ENCODE measurements at places on chromosomes 3 and 15.

GRCh38 chr15:89972085-89972484 is 29.0 kb upstream of the ZNF710 start:
- no peak for DNase-seq

- DNase-seq: no peak
These were observed 47.5 kb downstream of the CORO2B start for GRCh38 chr15:68626283-68626682.

DNA sequence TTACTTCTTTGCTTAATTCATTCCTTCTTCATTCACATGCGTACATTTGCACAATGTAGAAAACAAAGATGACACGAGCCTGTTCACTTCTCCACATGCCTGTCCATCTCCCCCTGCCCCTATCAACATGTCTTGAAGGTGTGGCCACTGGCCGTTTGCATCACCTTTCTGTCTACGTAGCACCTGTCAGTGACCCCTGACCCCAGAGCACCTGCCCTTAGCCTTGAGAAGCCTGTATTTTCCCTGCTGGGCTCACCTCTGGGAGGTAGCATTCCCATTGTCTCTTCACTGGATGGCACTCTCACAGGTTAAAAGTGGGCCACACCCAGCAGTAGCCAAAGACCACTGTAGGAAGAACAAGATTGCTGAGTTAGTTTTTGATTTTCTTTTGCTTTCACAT is 234.1 kb downstream of the THSD4 start:
- DNase-seq: no peak

- DNase-seq: no peak
These were observed 97.7 kb downstream of the CNTN6 start for GRCh38 chr3:1190569-1190968.

DNA sequence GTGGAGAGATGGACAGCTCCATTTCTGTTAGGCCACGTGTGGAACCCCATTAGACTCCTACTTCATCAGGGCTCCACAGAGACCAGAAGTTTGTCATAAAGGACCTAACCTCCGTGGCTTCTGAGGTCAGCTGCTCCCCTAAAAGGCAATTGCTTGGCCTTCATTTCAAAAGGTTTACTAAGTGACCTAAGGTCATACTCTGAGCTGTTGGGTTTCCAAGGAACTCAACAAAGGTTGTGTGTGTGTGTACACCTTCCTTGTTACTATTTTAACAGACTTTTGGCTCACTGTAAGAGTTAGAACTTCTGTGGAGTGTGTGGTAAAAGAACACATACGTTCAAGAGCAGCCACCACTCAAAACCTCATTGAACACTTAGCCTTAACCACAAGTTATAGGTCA is 73.9 kb downstream of the SEC22A start:
- no peak for DNase-seq

GRCh38 chr15:68325726-68326125 is 48.2 kb downstream of the FEM1B start:
- DNase-seq: no peak

DNA sequence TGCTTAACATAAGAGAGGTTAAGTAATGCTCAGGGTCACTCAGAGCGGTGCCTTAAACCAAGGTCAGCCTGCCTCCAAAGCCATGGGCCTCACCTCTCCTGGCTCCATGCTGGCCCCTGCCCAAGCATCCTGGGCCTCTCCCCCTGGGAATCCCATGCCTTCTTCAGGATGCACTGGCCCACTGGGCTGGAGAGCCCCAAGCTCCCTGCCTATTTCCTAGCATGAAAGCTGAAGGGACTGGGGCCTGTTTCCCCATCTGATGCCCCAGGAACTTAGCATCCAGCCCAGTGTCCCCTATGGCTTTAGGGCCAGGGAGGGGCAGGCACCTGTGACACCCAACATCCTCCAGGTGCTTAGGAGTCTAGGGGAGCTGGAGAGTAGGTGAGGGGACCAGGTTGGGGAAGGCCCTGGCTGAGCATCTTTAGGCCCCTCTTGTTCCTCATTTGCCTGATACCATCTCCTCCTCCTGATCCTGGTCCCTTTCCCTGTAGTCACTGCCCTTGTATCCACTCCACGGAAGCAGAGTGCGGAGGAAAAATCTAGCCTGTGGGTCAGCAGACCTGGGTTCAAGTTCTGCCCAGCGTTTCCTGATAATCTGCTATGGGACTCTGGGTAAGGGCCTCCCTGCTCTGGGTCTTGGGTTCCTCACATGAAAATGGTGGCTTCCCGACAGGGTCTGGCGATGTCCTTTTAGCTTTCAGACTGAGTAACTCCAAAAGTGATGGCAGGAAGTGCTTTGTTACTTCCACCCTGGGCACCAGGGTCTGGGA is 28.6 kb downstream of the EHD4 start:
- no peak for DNase-seq

DNA sequence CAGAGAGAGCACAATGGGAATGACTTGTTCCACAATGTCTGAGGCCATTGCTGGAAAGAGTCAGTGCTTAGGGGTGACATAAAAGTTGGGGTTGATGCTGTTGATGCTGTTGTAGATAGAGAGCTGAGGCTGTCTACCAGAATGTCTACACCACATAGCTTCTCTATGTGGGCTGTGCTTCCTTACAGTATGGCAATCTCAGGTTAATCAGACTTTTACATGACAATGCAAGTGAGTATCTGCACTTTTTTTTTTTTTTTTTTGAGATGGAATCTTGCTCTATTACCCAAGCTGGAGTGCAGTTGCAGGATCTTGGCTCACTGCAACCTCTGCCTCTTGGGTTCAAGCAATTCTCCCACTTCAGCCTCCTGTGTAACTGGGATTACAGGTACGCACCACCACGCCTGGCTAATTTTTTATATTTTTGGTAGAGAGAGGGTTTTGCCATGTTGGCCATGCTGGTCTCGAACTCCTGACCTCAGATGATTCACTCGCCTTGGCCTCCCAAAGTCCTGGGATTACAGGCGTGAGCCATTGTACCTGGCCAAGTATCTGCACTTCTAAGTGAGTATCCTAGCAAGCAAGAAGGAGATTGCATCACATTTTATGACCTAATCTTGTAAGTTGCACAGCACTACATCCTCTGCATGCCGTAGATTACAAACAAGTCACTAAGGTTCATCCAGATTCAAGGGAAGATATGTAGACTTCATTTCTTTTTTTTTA is 28.7 kb downstream of the DLEC1 start:
- no peak for DNase-seq

DNA sequence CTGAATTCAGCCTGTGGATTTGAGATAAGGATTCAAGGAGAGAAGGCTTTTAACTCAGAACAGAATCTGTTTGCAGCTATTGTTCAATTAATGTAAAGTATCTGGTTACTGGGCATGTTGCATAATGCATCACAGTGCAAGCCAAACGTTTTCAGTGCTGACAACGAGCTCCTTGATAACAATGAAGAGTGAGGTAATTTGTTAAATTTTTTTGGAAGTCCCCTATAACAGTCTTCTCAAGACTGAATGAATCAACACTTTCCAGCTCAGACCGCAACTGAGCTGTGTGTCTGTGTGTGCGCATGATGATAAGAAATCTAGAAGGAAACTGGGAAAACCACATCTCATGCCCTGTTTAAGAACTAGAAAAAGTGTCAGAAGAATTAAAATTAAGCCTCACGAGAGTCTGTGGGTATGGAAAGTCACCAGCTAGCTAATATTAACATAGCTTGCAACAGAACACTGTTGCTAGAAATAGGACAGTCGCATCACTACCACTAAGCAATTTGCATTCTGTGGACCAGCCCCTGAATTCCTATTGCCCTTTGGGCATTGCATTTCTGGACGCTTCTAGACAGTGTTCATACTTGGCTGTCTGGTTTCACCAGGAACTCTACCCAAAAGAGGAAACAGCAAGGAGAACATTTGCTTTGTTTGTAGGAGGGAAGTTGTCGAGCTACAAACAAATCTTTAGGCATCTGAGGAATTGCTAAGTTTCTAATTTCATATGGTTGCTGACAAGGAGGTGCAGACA is 43.7 kb upstream of the ATP2C1 start:
- DNase-seq: no peak

GRCh38 chr3:142285083-142285517 is 59.7 kb upstream of the GK5 start:
- no peak for DNase-seq

DNA sequence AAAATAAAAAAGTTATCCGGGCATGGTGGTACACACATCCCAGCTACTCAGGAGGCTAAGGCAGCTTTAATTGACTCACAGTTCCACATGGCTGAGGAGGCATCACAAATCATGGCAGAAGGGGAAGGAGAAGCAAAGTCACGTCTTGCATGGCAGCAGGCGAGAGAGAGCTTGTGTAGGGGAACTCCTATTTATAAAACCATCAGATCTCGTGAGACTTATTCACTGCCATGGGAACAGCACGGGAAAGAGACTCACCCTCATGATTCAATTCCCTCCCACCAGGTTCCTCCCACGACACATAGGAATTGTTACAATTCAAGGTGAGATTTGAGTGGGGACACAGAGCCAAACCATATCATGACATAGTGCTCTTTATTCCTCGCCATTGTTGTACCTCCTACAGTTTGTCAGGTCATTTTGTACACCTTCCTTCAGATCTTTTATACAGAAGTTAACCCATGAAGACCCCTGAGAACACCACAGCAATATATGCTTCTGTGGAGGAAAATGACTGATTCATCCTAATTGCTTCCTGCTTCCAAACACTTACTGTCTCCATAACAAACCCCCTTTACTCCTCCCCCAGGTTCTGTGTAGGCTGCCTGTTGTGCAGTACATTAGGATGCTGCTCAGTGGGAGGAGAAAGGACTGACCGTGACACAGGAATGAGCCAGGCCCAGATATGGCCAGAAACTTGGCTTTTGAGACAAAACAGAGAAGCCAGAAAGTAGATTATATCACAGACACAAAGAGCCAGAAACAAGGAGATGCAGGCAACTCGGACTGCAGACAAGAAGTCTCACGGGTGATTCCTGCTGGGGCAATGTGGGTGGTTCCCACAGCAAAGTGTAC is 67.9 kb upstream of the HEG1 start:
- no peak for DNase-seq

DNA sequence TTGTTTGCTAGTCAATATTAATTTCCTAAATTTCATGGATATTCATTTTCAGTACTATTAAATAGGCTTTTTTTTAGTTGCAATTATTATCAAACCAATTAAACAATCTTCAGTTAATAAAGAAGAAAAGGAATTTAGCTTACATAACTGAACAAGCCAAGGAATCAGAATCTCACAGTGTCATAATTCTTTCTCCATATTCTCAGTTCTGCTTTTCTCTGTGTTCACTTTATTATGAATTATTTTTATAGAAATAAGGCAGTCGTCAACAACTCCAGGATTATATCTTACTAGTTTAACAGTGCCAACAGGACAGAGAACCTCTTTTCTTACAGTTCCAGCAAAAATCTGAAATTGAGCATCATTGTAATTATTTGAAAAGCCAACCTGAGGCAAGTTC is 221.7 kb downstream of the CGGBP1 start:
- DNase-seq: no peak

GRCh38 chr3:69235882-69236281 is 113.5 kb upstream of the LMOD3 start:
- DNase-seq: no peak

- no peak for DNase-seq
These were observed 2.9 kb downstream of the FBXL22 start for GRCh38 chr15:63600001-63600615.

DNA sequence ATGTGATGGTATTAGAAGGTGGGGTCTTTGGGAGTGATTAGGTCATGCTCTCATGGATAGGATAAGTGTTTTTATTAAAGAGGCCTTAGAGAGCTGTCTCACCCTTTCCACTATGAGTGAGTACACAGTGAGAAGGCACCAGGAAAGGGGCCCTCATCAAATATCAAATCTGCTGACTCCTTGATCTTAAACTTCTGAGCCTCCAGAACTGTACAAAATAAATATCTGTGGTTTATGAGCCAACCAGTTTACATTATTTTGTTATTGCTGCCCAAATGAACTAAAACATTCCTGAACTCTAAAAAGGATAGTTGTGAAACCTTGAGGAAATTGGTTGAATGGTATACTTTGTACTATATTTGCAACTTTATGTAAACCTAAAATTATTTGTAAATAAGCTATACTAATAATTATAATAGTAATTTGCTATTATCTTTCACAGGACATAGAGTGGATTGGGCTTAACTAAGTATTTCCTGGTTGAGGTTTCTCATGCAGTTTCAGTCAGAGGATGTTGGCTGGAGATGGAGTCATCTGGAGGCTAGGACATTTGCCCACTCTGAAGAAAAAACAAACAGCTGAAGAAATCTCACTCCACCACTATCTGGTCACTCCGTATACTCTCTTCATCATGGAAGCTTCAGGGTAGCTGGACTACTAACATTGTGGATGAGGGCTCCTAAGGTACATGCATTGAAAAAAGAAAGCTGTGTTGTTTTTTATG is 1068.6 kb upstream of the CADM2 start:
- no peak for DNase-seq

DNA sequence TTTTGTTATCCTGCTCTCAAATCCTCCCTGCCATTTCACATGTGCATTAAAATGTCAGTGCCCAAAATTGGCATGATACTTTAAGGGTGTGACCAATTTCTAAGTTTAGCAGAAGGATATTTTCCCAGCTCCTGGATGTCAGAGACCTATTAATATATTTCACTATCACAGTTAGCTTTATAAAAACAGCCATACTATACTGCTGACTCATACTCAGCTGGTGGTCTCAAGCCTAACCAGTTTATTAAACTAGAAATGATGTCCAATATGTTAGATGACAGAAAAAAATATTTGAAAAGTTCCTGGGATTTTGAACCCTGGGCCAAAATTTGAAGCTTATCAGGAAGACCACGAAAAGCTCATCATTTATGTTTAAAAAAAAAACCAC is 60.9 kb upstream of the ZNF280D start:
- no peak for DNase-seq

DNA sequence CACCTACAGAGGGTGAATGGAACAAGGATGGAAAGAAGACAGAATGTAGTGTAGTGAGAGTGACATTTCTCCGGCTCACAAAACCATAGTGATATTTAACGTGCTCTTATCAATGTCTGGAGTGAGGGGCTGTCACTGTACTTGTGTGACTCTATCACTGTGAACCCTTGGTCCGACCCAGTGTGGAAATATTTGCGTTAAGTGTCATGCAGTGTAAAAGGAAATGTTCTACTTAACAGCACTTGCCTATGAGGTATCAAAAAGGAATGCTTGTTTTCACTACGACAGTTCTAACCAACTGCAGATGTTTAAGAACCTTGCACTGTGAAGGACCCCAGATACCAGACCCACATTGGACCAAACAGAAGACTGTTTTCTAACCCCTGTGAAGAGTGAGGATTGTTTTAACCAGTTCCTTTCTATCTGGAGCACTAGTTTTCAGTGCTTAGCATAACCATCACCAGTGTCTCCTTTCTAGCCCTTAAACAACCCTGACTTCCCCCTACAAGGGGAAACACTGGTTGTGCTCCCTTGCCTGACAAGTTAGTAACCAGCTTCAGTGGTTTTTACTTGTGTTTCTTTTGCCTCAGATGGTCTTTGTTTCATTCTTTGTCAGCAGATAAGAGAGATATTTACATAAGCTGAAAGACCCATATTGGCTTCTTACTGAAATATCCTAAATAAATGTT is 144.7 kb upstream of the ABHD17C start:
- DNase-seq: no peak

DNA sequence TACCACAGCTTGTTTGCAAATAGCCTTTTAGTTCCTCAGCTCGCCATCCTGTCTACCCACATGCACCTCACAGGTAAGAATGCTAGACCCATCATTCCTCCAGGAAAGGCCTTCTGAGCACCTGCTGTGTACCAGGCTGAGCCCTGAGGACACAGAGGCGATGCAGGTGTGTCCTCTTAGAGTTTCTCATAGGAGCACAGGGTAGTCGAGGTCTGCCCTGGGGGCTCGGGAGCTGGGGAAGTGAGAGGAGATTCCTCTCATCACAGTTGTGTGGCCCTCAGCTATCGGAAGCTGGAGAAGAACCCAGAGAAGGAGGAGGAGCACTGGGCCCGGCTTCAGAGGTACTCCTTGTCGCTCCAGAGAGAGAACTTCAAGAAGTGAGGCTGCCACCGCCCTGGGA is 8.0 kb downstream of the MESP1 start:
- no peak for DNase-seq
